NCI-H345 (cell line): ENCODE measurements at places on chromosomes 5 and 9.

DNA sequence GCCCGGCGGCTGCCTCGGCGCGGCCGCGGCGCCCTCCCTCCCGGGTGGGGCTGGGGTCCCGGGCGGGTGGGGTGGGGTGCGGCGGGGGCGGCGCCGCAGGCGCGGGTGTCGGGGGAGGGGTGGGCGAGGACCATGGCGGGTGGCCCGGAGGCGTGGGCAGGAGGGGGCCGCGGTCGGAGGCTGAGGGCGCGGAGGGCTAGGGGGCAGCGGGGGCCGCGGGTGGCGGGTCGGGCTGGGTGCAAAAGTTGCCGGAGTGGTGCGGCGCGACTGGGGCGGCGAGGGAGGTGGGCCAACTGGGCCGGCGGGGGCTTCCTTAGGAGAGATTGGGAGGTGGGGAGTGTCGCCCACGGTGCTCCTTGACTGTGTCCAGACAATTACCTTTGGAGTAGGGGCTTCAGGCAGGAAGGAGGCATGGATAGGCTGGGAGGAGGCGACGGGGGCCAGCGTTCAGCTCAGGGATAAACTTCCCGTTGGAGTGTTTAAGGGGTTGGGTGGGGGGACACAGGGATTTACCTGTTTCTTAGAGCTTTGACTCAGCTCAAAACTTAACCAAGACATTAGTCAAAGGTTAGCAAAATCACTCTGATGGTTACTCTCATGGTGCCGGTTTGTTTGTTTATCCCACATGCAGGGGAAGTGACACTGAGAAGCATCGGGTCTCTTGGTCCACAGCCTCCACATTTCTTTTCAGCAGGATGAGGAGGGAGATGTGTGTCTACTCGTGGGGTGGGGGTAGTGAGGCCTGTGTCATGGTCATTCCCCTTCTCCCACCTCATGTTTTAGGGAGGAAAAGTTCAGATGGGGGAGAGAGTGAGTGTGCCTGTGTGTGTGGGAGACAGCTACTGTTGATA, 859 bp downstream of the CSNK1G3 start:
- peak; percentile 29 for DNase-seq

DNA sequence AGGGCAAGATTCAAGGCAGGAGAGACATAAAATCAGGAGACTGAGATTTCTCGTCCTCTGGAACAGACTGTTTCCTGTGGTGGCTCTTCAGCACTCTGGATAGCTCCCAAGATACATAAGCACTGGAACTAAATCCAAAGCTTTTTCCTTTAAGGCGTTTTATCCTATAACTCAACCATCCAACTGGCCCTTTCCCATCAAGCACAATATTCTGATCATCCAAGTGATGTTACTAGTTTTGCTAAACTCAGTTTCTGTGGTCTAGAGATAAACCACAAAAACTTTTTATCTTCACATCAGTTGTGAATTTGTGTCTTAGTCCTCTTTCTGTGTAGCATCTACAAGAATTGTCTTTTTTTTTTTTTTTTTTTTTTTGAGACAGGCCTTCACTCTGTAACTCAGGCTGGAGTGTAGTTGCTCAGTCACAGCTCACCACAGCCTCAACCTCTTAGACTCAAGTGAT, 299.4 kb downstream of the COX7C start:
- no peak for DNase-seq

DNA sequence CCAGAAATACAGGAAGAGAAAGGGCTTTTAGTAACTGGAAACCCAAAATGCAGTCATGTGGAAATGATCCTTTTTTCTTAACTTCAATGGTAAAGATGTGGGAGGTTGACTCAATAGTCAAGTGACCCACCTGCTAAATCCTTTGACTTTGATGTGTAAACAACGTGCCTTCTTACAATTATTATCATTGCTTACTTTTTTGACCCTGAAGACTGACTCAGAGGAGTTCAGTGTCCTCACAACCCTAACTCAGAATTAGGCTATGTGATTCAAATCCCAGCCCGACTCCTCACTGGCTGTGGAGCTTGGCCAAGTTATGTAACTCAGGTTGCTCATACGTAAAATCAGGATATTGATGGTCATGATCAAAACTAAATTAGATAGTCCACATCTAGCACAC, 27.9 kb downstream of the ANXA1 start:
- DNase-seq = no peak

- no peak for DNase-seq
These were observed 74.2 kb downstream of the MSX2 start for GRCh38 chr5:174798551-174798951.

GRCh38 chr9:108300306-108301287, 555.2 kb downstream of the ACTL7B start:
- no peak for DNase-seq

DNA sequence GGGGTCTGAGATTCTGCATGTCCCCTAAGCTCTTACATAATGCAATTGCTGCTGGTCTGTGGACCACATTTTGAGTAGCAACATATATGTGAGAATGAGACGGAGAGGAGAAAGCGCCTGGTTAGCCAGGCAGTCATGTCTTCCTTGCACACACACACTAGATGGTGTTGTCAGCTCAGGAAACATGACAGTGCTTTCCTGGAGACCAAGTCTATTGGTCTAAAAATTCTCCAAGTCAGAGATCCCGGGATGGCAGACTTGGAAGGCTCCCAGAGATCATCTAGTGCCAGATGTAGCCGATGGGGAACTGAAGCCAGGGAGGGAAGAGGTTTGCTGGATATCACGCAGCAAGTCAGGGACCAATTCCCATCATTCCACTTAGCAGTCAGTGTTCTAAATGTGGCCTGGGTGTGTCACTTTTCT, 53.4 kb downstream of the GALNT12 start:
- peak; percentile 7 for DNase-seq

GRCh38 chr5:147648597-147648996, 133.9 kb downstream of the JAKMIP2 start:
- no peak for DNase-seq

GRCh38 chr5:90135779-90136378, 273.7 kb downstream of the CETN3 start:
- no peak for DNase-seq

DNA sequence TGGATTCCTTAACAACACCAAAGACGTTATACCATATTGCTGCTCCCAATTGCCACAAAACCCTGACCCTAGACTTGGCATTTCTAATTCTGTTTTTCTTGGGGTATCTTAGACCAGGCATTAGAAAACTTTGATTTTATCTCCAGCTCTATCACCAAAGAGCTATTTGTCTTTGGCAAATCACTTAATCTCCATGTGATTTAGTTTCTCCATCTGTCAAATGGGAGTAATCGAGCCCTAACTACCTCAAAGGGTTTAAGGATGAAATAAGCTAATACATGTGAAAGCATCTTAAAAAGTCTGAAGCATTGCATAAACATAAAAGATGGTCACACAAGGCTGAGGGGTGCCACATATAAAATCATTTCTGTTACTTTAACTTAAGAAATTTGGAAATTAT, 60.6 kb downstream of the FYB1 start:
- no peak for DNase-seq

DNA sequence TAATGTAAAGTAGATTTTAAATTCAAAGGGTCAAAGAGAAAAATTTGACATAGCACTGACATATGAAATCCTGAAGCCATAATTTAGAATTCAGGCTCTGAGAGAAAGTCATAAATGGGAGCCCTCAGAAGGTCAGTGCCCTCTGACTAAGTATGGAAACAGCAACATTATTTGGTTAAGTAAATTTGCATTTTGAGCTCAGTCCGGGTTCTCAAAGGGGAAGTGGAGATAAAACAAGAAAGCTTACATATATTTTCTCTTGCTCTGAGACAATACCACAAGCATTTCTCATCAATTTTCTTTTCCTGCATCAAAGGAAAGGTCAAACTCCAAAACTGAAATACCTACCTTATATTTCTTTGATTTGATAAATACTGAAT, 348.0 kb downstream of the SEMA5A start:
- no peak for DNase-seq

- DNase-seq = no peak
These were observed 142.8 kb downstream of the ENC1 start for GRCh38 chr5:74497706-74498105.

- DNase-seq = no peak
These were observed 255.8 kb upstream of the SLC24A2 start for GRCh38 chr9:20044686-20045085.

- peak; percentile 76 for DNase-seq
These were observed 36.0 kb downstream of the PCDHGC5 start for GRCh38 chr5:141524604-141525597.

DNA sequence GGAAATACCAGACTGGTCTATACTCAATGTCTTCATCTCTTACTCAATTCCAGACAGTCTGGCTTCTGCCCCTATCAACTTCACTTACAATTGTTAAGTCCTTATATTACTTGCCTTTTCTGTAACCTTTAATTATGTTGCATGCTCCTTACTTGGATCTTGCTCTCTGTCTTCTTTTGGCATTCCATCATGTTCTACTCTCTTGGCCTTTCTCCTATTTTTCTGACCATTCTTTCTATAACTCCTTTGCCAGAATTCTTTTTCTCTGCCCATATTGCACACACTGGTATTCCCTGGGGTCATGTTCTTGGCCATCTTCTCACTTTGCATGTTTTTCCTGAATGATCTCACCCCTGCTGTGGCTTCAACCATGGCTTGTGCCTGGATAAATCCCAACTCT, 209.8 kb upstream of the ZNF462 start:
- no peak for DNase-seq

DNA sequence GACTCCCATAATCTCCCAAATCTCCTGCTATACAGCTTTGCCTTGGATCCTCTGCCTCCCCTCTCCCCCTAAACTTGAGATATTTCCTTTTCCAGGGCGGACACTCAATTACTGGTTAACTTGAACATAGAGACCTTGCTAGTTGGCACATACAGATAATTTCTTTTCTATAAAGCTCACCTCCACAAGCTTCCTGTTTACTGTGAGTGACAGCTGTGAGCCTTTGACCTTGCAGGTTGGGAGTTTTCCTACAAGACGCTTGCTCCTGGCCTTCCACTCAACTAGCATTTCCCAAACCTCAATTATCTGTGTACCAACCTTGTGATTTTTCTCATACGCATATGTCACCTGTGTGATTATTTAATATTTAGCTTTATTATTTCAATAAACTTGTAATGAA, 114.5 kb downstream of the GNA14 start:
- DNase-seq = no peak

GRCh38 chr5:34486160-34486848, 169.8 kb upstream of the RAI14 start:
- peak; percentile 85 for DNase-seq

DNA sequence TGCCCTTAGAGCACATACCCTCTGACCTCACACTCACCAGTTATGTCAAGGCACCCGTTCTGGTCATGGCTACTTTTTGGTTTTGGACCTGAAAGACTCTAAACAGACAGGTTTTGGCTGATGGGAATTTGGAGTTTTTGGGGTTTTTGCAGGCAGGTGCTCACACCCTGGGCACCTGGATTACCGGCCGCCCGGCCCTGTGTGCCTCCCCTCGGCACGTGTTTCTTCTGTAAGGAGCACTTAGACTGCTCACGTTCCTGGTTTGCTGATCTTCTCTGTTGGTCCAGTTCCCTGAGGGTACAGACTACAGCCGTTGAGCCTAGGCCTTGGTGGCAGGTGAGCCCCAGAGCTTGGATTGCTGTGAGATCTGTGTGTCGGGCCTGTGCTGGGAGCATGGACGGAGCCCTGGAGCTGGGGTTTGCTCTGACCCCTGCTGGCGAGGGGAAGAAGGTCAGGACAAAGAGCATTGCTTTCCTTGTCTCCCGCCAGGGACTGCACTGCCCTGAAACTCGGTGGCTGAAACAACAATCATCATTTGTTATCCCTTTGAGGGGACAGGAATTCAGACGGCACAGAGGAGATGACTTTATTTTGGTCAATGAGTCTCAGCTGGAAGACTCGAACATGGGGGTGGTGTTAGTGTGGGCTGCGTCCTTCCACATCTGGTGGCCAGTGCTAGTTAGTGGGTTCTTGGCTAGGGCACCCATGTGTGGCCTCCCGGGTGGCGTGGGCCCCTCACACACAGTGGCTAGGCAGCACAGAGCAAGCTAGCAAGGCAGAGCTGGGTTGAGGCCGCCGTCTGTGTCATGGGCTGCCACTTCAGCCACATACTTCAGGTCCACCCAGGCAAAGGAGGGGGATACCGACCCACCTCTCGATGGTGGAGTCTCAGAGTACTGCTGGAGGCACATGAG, 76.4 kb downstream of the EHMT1 start:
- no peak for DNase-seq

- no peak for DNase-seq
These were observed 111.5 kb upstream of the BASP1 start for GRCh38 chr5:17105744-17106418.

GRCh38 chr9:107707915-107708441, 218.4 kb upstream of the KLF4 start:
- DNase-seq = no peak

- no peak for DNase-seq
These were observed 52.9 kb upstream of the ZNF366 start for GRCh38 chr5:72559866-72560766.

GRCh38 chr9:77469515-77470231, 178.4 kb downstream of the GNA14 start:
- DNase-seq = no peak

- no peak for DNase-seq
These were observed 72.6 kb upstream of the SELENOP start for GRCh38 chr5:42884326-42884725.
